Activated CD4-positive, alpha-beta T cell treated with anti-CD3 and anti-CD28 coated beads, Interleukin-10, Interleukin-2, amounts not matched to agents 100 ng/mL and 50 ng/mL, durations not matched to agents 16 hours and 8 hours (primary cell): ENCODE measurements at places on chromosomes 3 and 15.
A peak's percentile ranks its signal among the peaks of the same experiment; 100 is the strongest.

DNA sequence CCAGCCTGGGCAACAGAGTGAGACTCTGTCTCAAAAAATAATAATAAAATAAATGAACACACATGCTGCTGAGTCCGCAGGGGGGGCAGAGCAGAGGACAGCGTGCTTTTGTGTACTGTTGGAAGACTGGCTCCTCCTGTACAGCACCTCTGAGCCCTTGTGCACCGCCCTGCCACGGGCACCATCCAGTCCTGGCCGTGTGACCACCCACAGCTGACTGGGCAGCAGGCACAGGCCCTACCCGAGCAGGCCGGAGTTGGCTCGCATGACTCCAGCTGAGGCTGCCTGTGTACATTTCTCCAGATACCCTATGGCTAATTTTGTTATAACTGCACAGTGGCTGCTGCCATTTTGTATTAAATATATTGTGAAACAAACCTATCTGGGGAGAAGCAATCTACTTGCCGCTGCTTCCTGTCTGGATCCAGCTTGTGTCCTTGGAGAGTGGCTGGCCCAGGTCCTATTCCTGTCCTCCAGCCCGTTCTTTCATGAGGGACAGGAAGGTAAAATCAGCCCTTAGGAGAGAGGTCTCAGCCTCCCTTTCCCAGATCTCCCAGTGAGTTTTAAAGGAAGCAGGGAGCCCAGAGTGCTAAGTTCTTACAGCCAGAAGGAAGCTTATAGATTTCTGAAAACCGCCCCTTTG lies 14.6 kb downstream of the IVD start:
- DNase-seq = no peak

DNA sequence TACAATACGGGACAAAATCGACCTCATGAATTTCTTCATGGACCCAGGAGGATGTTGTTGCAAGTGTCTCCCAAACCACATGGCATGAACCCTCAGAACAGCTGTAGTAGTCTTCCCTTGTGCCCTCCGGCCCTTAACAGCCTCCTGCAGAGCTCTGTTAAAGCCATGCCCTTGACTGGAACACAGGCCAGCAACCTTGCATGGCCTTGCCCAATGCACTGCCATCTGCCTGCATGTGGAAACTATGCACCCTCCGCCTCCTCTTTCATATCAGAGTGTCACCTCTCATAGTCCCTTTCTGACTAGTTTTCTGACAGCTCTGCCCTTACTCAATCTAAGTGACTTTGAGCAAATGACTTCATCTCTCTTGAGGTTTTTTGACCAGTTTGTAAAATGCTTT lies 39.4 kb upstream of the TRIM71 start:
- peak; percentile 14 for DNase-seq

- no peak for DNase-seq
These were observed 84.1 kb downstream of the CHL1 start for GRCh38 chr3:280681-281080.

GRCh38 chr15:67156834-67157233 lies 91.4 kb downstream of the SMAD3 start:
- no peak for DNase-seq

DNA sequence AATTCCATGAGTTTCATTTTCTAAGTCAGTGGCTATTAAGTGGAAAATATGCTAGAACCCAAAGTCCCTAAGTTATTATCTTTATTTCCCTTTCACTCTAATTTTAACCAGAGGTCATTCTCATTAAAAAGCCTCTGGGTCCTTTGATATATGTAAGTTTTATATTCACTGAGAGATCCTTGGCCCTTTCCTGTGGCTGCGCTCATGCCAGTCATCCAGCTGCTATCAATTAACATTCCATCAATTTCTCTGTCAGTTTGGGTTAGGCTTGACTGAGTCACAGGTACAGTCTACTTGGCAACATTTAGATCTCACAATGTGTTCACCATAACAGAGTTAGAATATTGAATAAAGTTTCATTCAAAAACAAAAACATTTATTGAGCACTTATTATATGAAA lies 58.0 kb upstream of the FBN1 start:
- no peak for DNase-seq

- DNase-seq = peak; percentile 75
These were observed 18.8 kb downstream of the NBEAL2 start for GRCh38 chr3:46998121-46998851.

DNA sequence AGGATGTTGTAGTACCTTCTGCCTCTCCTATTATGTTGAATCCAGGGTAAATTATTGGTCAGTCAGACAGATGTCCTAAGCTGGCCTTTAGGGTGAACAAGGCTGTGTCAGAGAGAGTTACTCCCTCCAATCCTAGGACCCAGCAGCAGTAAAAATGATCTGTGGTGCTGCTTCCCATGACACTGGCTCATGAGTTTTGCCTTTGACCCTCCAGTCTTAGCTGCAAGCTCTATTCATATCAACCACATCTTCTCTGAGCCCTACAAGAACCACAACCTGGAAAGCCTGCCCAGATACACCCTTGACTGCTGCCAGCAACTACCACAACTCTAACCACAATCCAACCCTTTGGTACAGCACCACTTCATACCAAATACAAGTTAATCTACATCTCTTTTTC lies 27.2 kb upstream of the PHLDB2 start:
- peak; percentile 52 for DNase-seq

DNA sequence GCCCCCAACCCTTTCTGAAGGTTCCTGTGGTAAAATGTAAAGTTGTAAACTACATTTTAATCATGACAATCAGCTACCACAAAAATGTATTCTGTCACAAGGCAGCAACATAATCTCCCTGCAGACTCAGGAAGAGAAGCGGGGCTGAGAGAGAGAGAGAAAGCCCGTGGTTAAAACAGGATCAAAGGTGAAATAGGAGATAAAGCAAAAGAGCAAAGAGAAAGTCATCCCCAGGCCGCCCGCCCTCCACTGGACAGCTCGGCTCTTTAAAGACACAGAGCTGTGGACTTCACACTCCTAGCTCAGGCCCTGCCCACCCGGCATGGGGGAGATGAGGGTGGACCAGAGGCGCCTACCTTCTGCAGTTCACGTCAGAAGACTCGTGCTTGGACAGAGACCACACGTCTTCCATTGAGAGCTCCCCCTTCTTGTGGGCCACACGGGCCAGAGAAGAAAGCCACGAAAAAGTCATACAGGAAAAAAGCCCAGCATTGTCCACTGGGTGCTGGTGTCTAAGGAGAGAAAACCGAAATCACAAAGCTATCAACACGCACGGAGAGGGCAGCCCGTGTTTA lies 29.4 kb downstream of the ABCC5 start:
- DNase-seq = no peak

DNA sequence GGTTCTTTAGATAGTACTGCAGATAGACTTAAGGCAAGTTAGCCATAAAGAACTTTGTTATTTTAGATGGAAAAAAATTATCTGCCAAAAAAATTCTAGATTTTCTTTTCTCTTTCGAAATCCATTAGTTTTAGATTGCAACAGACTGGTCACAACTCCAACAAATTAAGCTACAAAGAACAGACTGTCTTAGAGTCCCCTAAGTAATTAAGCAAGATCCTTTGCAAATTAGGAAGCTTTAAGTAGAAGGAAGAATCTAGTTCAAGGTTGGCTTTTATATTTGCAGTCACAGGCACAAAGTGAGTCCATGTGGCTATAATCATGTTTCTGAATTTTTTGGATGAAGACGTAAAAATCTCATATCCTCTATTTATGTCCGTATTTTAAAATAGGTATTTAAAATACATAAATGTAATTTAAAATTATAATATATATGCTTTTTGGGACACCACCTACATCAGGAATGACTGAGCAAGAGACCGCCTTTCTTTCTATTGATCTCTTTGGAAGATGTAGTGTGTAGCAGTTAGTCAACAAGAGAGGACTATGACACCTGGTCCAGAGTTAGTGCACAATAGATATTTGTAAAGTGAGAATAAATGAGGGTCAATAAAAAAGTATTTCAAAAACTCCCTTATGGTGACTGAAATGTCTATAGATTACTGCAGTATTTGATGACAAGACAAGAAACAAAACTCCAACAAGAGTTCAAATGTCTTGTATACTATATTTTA lies 34.4 kb downstream of the TMEM45A start:
- no peak for DNase-seq

- DNase-seq = no peak
These were observed 132.6 kb downstream of the TNIK start for GRCh38 chr3:171327441-171328174.

- no peak for DNase-seq
These were observed 79.5 kb upstream of the CHMP2B start for GRCh38 chr3:87147562-87147961.

- DNase-seq = peak; percentile 9
These were observed 13.3 kb upstream of the DCLK3 start for GRCh38 chr3:36777424-36778218.

GRCh38 chr3:177055605-177056571 lies 141.4 kb downstream of the TBL1XR1 start:
- no peak for DNase-seq

GRCh38 chr15:37698679-37699078 lies 235.8 kb upstream of the TMCO5A start:
- no peak for DNase-seq

DNA sequence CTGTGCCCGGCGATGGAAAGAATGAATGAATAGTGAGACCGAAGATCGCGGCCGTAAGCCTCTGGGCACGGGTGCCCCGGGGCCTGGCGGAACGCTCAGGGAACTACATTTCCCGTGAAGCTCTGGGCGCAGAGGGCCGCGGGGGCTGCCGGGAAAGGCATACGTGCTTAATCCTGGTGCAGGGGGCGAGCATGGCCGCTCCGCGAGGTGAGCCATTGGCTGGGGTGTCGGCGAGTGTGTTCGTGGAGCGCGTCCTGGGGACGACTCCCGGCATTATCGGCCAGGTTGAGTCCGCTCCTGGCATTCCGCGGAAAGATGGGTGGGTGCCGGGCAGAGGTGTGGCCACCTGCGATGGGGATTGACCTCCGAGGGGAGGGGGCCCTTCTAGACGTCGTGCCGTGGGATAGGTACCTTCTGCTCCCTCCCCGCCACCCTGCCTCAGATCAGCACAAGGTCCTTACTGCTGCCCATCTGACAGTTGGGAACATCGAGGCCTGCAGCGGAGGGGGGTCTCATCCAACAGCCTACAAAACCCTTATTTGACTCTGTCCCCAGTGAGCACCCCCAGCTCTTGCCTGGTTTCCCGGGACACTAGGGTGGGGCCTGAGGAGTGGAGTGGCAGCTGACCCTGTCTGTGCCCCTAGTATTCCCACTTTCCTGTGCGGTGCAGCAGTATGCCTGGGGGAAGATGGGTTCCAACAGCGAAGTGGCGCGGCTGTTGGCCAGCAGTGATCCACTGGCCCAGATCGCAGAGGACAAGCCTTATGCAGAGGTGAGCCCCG lies at the start of gene MPI:
TSS of gene MPI (plus strand) at position 160 of the 782 bp plus-strand sequence. CDS start at position 192, 32 bp downstream.
- peak; percentile 92 for DNase-seq

GRCh38 chr15:48089702-48090101 lies 31.1 kb upstream of the SLC24A5 start:
- no peak for DNase-seq

- DNase-seq = no peak
These were observed 121.9 kb downstream of the SLCO3A1 start for GRCh38 chr15:91975241-91975978.

GRCh38 chr15:83816124-83816883 lies 162.4 kb downstream of the ADAMTSL3 start:
- DNase-seq = no peak

- DNase-seq = no peak
These were observed 7.2 kb upstream of the SLC35G2 start for GRCh38 chr3:136811701-136812100.

DNA sequence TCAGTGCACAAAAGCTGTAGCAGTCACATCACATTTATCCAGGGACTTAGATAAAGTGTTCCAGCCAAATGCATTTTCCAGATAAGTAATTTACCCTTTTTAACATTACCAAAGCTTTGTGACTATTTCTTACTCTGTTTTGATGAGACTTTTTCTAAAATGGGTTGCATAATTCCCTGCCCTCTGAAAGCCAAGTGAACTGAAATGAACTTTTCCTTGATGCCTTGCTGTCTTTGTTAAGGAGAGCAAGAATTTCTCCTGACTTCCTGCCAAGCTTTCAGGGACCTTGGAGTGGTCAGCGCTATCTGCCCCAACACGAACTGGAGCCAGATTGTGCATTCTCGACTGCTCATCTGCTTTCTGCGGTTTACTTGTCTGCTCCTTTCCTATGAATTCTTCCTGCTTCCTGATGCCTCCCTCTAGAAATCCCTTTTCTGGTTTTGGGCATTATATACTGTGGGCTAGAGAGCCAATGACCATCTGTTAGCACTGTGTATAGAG lies 34.8 kb downstream of the EIF4E3 start:
- no peak for DNase-seq

DNA sequence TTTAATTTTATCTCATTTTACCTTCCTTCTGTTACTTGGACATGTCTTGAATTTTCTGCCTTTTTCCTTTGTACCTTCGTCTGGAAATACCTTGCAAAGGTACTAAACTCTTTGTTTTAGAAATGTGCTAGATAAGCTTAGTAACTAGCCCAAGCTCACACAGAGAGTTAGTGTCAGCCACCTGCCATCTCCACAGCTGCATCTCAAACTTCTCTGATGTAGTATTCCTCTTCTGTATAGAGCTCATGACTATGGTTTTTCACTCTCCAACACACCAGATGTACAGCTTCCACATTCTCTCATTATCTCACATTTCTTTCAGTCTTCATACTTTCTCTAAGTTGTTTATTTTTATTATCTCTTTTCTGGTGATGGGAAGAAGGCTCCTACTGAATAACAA lies 516.6 kb upstream of the ROBO2 start:
- DNase-seq = no peak

GRCh38 chr15:52052066-52052935 lies 33.3 kb downstream of the MAPK6 start:
- no peak for DNase-seq

DNA sequence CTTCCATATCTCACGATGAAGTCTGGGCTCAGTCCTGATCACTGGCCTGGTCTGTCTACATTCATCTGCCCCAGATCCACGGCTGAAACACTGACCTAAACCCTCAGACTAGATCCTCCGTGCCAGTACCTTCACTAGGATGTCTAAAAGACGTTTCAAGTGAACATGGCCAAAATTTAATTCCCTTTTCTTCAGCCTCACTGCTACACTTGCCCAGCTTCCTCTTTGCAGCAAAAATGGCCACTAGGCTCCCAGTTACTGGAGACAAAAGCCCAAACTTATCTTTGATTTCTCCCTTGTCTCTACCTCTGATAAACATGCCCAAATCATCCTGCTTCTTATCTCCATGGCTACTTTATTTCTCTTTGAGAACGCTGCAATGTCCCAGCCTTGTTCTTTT lies 1.7 kb downstream of the RASSF1 start:
- DNase-seq = no peak

- DNase-seq = no peak
These were observed 1273.9 kb downstream of the OTOL1 start for GRCh38 chr3:162770551-162770950.
